ENCODE measurements at places on chromosomes 4 and X. TPM values are rescaled to one million over a fixed set of nuclear protein-coding genes. Genes with fewer than 3 reads are reported as not detected.

- no peak for DNase-seq
Observed at GRCh38 chrX:9494771-9495170, 29.9 kb downstream of the TBL1X start.

GAGE1 gene
- total RNA-seq: not detected

- no peak for DNase-seq
Observed at GRCh38 chr4:41197495-41197894, 16.8 kb downstream of the APBB2 start.

FRMPD3 gene
- total RNA-seq: 0.15 TPM

DNA sequence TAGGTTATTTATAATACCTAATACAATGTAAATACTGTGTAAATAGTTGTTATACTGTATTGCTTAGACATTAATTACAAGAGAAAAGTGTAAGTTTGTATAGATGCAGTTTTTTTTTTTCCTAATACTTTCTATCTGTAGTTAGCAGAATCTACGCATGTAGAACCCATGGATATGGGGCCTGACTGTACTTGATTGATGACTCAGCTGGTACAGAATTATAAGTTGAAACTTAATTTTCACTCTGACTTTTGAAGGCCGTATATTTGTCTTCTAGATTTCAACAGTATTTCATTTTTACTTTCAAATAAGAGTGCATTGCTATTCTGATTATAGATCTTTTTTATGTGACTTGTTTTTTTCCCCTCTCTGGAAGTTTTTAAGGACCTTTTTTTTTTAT is 30.8 kb upstream of the NDUFC1 start:
- no peak for DNase-seq

DNA sequence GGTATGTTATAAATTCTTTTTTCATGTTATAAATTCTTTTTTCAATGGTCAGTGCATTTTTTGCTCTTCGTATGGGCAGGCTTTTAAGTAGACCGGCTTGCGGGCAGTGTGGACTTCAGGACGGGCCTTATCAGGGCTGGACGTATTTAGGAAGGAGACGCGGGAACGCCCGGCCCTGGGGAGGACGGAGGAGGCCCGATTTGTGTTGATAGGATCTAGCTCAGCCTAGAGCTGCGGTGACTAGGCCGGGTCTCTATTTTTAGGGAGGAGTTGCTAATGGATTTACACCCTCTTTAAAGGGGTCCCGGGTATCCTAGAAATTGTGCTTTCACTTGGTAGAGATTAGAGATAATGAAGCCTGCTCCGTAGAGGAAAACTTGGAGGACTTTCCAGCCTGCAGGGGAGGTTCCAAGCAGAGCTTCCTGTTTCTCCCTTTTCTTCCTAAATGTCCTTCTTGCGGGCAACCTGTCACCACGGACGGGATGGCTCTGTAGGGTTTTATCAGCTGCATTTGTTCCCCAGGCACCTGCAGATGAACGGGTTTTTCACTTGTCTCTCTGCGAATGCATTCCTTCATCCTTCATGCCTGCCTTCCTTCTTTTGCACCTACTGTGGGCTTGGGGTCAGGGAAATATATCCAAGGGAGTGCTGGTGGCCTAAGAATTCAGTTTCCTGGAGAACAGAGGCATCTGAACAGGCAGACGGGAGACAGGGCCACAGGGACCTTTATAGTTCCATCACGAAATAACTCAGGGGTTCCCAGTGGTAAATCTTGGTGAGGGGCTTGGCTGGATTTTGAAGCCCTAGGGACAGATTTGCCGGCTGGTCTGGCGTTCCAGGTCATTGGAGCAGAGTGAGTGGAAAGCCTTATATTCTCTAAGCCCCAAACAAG is 1.4 kb downstream of the CD99 start:
- DNase-seq: no peak

DNA sequence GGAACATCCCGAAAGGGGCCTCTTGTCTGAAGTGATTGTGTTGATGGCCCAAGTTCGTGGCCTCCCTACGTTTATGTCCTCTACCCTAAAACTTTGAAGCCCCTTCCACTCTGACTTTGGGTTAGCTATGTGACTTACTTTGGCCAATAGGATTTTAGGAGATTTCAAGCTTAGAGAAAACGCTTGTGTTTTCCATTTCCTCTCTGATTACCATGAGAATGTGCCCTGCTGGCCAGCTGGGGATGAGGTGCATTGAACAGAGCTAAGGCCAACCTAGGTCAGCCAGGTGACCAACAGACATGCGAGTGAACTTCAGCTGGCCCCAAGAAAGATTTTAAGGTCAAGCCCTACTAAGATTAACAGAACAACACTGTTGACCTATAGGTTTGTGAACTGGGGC is 82.4 kb downstream of the SLC2A9 start:
- no peak for DNase-seq

GRCh38 chr4:139986689-139987501 is 167.1 kb downstream of the MAML3 start:
- DNase-seq: no peak

GAGE12J gene
- not detected for total RNA-seq

DNA sequence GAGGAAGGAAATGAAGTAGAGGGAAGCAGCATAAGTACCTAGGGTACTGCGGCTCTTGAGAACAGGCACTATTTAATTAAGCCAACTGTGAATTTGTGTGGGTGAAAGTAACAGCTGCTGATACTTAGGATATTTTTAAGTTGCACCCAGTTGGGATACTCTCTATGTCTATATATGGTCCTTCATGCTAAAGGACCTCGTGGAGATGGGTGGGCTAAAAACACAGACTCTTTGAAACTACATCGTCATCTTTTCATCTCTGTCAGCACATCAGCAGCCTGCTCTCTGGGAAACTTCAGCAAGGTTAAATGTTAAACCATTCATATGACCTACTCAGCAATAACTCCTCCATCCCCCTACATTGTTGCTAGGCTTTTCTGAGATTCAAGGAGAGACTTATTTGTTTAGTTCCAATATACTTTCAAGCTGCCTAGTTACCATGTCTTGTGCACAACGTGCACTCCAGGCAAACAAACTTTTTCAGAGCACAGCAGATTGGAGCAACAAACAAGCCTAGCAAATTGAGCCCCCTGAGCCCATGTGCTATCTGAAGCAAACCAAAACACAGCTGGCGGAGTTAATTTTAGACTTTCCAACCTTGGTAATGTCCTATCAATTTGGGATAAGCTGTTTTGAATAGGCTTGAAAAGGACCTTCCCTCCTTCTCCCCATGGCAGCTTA is 6.2 kb upstream of the MOB1B start:
- no peak for DNase-seq

- no peak for DNase-seq
Observed at GRCh38 chrX:9493936-9494335, 29.1 kb downstream of the TBL1X start.

SPANXD gene
- total RNA-seq: 3.1 TPM

GRCh38 chrX:130696542-130696941 is 206.5 kb downstream of the ENOX2 start:
- DNase-seq: no peak

DNA sequence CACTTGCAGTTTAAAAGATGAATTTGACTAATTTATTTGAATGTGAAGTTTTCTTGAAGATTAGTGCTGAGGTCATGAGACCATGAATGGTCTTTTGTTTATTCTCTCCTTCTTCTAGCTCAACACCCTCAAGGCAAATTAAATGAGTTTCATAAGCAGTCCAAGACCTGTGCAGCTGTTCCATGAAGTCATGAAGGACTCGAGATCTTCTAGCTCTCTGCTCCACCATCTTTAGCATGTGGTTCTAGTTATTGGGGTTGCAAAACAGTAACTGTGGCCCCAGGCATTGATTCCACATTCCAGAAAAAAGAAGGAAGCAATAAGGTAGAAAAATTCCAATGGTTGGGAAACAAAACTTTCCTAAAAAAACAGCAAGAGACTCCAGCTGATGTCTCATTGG is 84.2 kb upstream of the HS3ST1 start:
- no peak for DNase-seq

DNA sequence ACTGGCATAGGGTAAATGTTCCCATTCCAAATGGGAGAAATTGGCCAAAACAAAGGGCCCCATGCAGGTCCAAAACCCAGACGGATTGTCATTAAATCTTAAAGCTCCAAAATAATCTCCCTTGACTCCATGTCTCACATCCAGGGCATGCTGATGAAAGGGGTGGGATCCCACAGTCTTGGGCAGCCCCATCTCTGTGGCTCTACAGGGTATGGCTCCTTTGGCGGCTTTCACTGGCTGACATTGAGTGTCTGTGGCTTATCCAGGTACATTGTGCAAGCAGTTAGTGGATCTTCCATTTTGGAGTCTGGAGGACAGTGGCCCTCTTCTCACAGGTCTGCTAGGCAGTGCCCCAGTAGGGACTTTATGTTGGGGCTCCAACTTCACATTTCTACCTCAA is 772.9 kb upstream of the INTU start:
- DNase-seq: no peak

DNA sequence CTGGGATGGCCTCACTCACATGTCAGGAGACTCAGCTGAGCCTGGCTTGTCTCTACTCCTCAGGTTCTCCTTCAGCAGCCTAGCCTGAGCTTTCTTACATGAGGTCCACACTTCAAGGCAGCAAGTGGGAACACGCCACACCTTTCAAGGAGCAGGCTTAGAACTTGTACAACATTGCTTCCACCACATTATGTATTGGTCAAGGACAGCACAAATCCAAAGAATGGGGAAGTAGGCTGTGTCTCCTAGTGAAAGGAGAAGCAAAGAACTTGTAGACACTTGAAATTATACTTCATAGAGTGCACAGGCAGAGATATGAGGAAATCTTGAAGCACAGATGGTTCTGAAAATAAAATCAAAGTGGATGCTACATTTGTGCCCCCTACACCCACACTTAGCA is 120.9 kb upstream of the NOCT start:
- DNase-seq: no peak

GRCh38 chr4:85659610-85660218 is 184.8 kb downstream of the ARHGAP24 start:
- DNase-seq: no peak

GRCh38 chr4:649751-650310 is 24.2 kb downstream of the ATP5ME start:
- DNase-seq: no peak

PABPC5 gene
- not detected for total RNA-seq

FGFBP2 gene
- total RNA-seq: not detected

- DNase-seq: no peak
Observed at GRCh38 chrX:10121787-10122186, 35.0 kb upstream of the CLCN4 start.

KIT gene
- total RNA-seq: 0.78 TPM

- no peak for DNase-seq
Observed at GRCh38 chrX:42739258-42739657, 38.7 kb downstream of the PPP1R2C start.

DNA sequence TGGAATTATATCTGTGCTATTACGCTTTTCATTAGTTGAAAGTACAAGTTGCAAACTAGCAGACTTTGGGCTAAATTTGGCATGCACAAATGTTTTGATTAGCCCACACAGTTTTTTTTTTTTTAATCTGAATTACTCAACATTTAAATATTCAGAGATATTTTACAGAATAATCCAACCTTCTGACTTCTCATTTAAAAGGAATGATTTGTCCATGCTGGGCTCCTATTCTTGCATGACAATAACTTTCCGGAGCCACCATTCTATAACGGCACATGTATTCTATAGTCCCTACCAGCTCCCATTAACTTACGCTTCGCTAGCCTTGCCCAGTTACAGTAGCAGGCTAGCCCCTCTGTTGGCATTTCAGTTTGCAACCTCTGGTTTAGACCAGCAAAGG is 219.3 kb upstream of the FTHL17 start:
- no peak for DNase-seq

GRCh38 chr4:110474481-110474880 is 1.5 kb upstream of the ENPEP start:
- no peak for DNase-seq

Data from HFFc6 (cell line).